ENCODE measurements at places on chromosomes 5 and 9. TPM values are rescaled to one million over a fixed set of nuclear protein-coding genes. Genes with fewer than 3 reads are reported as not detected.

- DNase-seq, result no peak
Observed at GRCh38 chr9:18485714-18486113, 11.8 kb downstream of the ADAMTSL1 start.

DNA sequence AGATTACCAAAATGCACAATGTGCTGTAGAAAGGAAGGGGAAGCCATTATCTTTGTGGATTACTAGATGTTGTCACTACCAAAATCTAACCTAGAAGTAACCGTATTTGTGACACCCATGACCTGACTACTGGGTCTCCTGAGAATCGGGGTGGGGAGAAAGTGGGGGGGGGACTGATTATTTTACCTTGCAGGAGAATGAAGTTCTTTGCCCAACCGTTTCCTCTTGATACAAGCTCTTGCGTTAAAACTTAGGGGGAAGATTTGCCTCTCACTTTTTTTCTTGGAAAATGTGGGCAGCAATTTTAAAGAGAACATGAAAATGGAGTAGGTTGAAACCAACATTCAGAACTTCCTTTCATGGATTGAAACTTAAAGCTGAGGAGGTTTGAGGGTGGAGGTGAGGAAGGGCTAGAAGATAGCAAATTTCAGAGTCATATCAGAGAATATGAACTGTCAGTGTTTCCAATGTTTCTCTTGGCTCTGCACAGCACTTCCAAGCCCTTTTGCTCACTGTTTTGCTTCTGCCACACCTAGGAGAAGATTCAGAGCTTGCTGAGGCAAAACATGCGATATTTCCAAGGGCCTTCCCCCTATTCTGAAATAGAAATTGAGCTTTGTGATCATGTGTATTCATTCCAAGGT lies 280.8 kb downstream of the AOPEP start:
- no peak for DNase-seq

DNA sequence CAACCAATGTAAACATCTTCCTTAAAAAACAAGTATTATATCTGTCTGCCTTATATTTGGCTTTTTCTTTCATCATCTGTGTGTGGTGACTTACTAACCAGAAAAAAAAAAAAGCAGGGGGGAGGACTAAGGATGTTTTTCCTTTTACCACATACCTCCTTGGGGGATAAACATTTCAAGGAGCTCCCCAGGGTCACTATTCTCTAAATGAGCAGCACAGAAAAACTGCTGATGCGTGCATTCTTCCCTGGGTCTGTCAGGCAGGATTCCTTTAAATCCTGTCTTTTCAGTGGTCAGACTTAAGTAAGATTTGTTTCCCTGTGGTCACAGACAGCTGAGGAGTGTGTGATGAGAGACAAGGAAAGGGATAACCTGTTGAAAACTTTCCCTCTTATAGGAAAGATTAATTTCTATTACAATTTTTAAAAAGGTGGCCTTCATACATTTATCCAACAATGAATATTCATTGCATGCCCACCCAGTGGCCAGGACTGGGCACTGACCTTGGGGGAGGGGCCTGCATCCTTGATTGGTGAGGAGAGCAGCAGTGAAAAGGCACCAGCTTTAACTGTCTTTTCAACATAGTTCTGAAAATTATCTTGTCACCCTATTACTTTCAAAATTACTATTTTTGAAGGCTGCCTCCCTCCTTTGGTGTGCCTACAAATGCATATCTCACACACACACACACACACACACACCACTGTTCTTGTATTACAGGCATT lies 123.1 kb downstream of the TLE4 start:
- no peak for DNase-seq

DNA sequence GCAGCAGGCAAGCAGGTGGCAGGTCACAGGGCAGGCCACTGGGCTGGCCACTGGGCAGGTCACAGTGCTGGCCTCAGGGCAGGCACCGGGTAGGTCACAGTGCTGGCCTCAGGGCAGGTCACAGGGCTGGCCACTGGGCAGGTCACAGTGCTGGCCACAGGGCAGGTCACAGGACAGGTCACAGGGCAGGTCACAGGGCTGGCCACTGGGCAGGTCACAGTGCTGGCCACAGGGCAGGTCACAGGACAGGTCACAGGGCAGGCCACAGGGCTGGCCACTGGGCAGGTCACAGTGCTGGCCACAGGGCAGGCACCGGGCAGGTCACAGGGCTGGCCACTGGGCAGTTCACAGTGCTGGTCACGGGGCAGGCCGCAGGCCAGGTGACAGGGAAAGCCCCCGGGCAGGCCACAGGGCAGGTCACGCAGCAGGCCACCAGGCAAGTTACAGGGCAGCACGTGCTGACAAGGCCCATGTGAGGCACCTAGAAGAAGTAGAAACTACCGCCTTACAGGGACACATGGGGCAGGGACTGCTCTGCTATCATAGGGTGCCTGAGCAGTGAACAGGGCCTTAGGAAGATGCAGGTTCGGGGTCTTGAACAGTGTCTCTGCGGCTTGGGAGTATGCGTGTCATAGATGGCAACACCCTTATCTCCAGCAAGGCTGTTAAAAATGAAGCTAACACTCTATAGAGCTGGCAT lies 18.6 kb upstream of the MED10 start:
- DNase-seq, result no peak

Gene DOCK2
- 200 TPM for total RNA-seq

Gene LRRTM2
- total RNA-seq, result not detected

- no peak for DNase-seq
Observed at GRCh38 chr5:117829646-117830045, 1158.7 kb downstream of the DTWD2 start.

Gene ITGA1
- total RNA-seq, result 45.0 TPM

- no peak for DNase-seq
Observed at GRCh38 chr5:72749362-72749997, 67.0 kb upstream of the TNPO1 start.

- peak; percentile 62 for DNase-seq
Observed at GRCh38 chr5:80346055-80346454, 26.3 kb downstream of the SPZ1 start.

- no peak for DNase-seq
Observed at GRCh38 chr5:10319202-10319851, 11.6 kb upstream of the CMBL start.

- no peak for DNase-seq
Observed at GRCh38 chr5:167012123-167013034, 1279.1 kb upstream of the WWC1 start.

DNA sequence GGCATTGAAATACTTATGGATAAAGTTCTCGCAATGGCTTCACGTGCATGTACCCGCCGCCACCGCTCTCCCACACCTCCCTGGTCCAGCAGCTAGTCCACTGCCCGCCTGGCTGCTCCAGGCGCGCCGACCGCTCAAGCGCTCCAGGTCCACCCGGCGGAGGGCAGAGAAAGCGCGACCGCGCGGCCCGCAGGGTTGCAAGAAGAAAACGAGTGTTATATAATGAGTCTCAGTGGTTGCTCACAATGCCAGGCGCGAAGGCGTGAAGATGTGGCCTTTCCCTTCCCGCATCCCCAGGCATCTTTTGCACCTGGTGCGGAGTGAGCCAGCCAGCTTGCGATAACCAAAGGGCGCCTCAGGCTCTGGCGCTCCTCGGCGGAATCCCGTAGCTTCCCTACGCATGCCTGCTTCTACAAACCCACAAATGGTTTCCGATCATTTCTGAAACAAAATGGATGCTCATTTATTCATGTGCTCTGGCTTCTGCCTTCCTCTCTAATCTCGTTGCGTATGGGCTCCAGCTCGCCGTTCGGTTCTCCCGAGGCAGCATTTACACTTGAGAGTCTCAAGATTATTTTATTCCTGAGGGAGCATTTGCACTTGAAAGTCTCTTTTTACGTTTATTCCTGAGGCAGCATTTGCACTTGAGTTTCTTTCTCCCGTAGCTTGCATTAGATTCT lies 25.7 kb downstream of the CDKN2A start:
- no peak for DNase-seq

GRCh38 chr9:33690143-33690933 lies 105.0 kb upstream of the PRSS3 start:
- no peak for DNase-seq

GRCh38 chr9:18601026-18601425 lies 127.1 kb downstream of the ADAMTSL1 start:
- no peak for DNase-seq

DNA sequence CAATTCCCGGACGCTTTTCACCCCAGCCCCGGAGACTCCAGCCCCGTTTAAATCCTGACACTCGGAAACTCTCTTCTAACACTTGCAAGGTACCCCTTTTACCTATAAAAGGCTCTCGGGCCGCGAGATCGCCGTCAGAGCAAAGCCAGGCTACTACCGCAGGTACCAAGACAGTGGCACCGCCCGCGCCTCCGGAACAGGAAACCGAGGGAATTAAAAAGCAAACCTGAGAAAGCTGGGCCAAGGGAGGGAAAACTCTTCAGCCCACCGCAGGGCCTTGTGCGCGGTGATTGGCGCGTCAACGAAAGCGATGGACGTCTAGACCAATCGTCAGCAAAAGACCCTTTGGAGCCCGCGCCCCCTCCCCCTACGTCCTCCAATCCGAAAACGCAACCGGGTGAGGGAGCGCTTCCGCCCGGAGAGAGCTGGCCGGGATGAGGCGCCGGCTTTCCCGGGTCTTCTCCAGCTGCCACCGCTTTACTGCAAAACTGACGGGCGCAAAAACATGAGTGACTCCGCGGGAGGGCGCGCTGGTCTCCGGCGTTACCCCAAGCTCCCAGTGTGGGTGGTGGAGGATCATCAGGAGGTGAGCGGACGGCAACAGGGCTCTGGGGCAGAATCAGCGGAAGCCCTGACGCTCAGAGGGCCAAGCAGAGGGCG lies at the start of the genes C5orf22 and DROSHA:
C5orf22 (plus strand) TSS at position 414 of the 660 bp plus-strand sequence; CDS start at position 506, 92 bp downstream.
DROSHA (minus strand) TSS at position 206 of the 660 bp plus-strand sequence. CDS start 3,034 bp downstream, outside the sequence.
- peak; percentile 96 for DNase-seq

- DNase-seq, result no peak
Observed at GRCh38 chr9:79145442-79145841, 426.3 kb upstream of the TLE4 start.

Gene TNFSF15
- total RNA-seq, result 0.83 TPM

Gene IL4
- total RNA-seq, result not detected

DNA sequence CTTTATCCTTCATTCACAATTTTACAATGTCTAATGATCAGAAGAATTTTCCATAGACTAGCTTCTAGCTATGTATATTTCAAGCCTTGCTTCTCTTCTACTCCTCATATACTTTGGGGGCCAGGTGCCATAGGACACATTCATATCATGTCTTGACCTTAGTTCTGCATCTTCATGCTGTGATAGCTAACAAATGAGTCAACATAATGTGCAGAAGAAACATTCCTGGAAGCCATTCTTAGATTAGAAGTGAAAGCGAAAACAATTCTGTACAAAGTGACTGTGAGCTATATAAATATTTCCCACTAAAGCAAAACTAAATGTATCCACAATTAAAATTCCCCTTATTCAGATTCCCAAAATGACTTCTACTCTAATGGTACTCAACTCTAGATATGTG lies 320.2 kb upstream of the NREP start:
- DNase-seq, result no peak

Gene RGS7BP
- total RNA-seq, result 0.35 TPM

- DNase-seq, result no peak
Observed at GRCh38 chr9:89404074-89404473, 85.8 kb downstream of the SECISBP2 start.

Gene TRIM14
- total RNA-seq, result 101 TPM

Gene PTPRD
- total RNA-seq, result 146 TPM

GRCh38 chr9:123541411-123541810 lies 185.4 kb downstream of the CRB2 start:
- DNase-seq, result no peak

DNA sequence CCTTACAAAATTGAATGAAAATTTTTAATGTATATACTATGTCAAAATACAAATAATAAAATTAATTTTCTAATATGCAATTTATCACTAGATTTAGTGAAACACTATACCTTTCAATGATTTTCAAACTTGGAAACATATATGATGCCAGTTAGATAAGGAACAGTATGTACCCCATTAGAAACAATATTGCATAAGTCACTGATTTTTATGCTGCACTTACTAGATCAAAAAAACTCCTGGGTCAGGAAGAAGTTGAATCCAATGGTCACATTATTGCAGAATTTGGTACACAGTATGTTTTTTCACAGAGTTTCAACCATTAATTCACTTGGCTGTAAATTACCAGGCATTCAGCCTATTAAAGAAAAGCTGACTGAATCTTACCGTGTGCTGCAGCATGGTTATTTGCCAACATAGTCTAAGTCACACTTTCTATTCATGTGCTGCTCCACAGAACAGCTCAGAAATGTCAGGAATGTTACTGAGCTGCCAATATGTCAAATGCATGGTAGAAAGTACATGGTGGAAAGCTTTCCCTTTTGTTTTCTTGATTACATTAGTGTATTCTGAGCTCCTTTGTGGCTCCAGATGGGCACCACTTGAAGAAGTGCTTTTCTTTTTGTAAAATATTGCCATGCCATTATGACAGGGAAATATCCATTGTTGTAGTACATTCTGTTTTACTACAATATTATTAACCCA lies 9.9 kb upstream of the PRR16 start:
- no peak for DNase-seq

GRCh38 chr9:16867576-16868311 lies 2.7 kb downstream of the BNC2 start:
- no peak for DNase-seq

GRCh38 chr5:14930486-14930885 lies 58.9 kb upstream of the ANKH start:
- no peak for DNase-seq

- DNase-seq, result no peak
Observed at GRCh38 chr5:149754172-149754880, 24.2 kb downstream of the PPARGC1B start.

DNA sequence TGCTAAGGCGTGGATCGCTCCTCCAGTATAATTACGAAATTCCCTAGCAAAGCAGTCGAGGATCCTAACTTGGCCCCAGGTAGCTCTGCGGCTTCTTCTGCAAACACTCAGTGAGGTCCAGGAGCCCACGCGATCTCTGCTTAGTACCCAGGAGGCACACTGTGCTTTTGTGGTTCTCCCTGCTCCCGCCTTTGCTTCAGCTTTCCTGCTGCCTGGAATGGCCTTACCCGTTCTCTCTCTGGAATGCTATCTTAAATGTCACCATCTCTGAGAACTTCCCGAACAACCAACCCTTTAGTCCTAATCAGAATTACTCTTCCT lies 639 bp downstream of the INVS start:
- no peak for DNase-seq

- DNase-seq, result no peak
Observed at GRCh38 chr9:134891713-134892112, 11.1 kb downstream of the FCN2 start.

GRCh38 chr9:19683715-19684114 lies 105.1 kb downstream of the SLC24A2 start:
- no peak for DNase-seq

GRCh38 chr9:130332384-130332926 lies 66.9 kb downstream of the HMCN2 start:
- no peak for DNase-seq

GRCh38 chr9:125507226-125507625 lies 199.8 kb downstream of the MAPKAP1 start:
- no peak for DNase-seq
